ENCODE measurements at places on chromosomes 6 and 20.

- no peak for DNase-seq
These were observed 751.5 kb downstream of the EPHA7 start for GRCh38 chr6:92667843-92668242.

- DNase-seq, result no peak
These were observed 104.5 kb upstream of the PHACTR3 start for GRCh38 chr20:59499863-59500262.

DNA sequence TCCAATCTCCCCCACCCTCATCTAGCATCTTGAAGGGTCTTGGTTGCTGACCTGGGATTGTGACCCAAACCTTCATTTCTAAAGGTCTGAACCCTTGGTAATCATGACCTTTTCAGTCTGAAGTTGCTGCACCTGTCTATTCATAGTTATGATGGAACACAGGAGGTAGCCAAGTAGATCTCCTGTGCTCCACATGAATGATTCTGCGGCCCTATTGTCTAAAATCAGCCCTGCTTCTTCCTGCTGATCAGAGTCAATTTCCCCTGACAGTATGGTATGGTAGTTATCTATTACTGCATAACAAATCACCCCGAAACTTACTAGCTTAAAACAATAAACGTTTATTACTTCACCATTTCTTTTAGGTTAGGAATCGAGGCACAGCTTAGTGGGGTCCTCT is 9.0 kb downstream of the OR2B6 start:
- no peak for DNase-seq

- DNase-seq, result no peak
These were observed 106.1 kb downstream of the NOL4L start for GRCh38 chr20:32479012-32479411.

DNA sequence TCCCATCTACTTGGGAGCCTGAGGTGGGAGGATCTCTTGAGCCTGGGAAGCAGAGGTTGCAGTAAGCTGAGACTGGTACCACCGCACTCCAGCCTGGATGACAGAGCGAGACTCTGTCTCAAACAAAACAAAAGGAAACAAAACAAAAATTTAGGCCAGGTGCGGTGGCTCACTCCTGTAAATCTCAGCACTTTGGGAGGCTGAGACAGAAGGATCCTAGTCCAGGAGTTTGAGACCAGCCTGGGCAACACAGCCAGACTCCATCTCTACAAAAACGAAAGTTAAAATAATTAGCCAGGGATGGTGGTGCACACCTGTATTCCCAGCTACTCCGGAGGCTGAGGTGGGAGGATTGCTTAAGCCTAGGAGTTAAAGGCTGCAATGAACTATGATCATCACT is 183.2 kb upstream of the ZNF217 start:
- no peak for DNase-seq

- DNase-seq, result no peak
These were observed 45.1 kb downstream of the MTHFD1L start for GRCh38 chr6:150910561-150910960.

- DNase-seq, result no peak
These were observed 248.3 kb downstream of the GRM1 start for GRCh38 chr6:146277142-146277541.

GRCh38 chr6:46502486-46503119 is 11.4 kb upstream of the RCAN2 start:
- no peak for DNase-seq

- no peak for DNase-seq
These were observed 3.8 kb downstream of the MTCL3 start for GRCh38 chr6:127515234-127515793.

- no peak for DNase-seq
These were observed at the start of gene PDYN for GRCh38 chr20:1993986-1994385. PDYN (minus strand) TSS chr20:1994058; CDS start chr20:1983084, 10,974 bp downstream.

GRCh38 chr6:4727671-4728435 is 48.4 kb upstream of the CDYL start:
- DNase-seq, result no peak

DNA sequence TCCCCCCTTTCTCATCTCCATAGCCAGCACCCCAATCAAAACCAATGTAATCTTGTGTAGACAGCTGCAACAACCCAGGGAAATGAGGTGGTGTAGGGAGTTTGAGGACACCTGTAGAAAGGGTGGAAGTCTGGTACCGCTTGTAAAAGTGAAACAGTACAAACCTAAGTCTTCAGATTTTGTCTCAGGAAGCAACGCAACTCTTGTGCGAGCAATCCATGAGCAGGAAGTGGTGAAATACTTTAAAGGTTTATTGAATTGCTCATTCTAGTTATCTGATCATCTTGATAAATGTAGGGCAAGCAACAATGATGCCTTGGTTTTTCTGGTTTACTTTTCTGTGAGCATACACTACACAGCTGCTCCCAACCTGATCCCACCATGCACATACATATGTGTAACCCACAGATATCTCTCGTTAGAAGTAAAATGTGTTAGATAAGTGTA is 71.1 kb upstream of the THEMIS start:
- no peak for DNase-seq

GRCh38 chr6:128990360-128990759 is 107.4 kb downstream of the LAMA2 start:
- DNase-seq, result no peak
